ENCODE measurements at places on chromosomes 3 and 15. TPM values are rescaled to one million over a fixed set of nuclear protein-coding genes. Genes with fewer than 3 reads are reported as not detected.

GRCh38 chr3:4351164-4351855 lies 48.1 kb downstream of the SETMAR start:
- no peaks in the 10 kb centered on the region for H3K27me3 ChIP-seq
- no peak overlapping the region for H3K27ac ChIP-seq
- DNase-seq: no peak
- no peaks in the 10 kb centered on the region for H3K36me3 ChIP-seq

GRCh38 chr3:128984596-128984995 lies 9.3 kb downstream of the CFAP92 start:
- no peaks in the 10 kb centered on the region for H3K27me3 ChIP-seq
- no peaks in the 10 kb centered on the region for H3K36me3 ChIP-seq
- H3K4me3 ChIP-seq: no peak overlapping the region
- no peaks in the 10 kb centered on the region for H3K4me1 ChIP-seq

DNA sequence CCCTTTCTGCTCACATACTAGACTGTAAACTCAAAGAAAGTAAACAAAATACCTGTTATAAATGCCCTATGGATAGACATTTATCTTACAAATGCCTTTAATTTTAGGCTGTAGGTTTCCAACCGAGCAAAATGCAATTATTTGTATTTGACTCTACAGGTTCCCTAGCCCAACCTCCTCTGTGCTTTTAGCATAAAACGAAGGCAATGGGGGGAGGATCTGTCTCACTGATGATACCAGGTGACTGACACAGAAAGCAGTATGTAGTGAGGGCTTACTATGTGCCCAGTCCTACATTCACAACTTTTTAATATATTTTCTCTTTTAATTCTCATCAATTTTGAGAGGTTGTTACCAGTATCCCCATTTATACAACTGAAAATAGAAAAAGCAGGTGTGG lies 87.4 kb downstream of the OXNAD1 start:
- no peaks in the 10 kb centered on the region for H3K27me3 ChIP-seq
- no peaks in the 10 kb centered on the region for H3K4me1 ChIP-seq
- H3K36me3 ChIP-seq: no peaks in the 10 kb centered on the region
- DNase-seq: no peak
- no peak overlapping the region for H3K27ac ChIP-seq

DNA sequence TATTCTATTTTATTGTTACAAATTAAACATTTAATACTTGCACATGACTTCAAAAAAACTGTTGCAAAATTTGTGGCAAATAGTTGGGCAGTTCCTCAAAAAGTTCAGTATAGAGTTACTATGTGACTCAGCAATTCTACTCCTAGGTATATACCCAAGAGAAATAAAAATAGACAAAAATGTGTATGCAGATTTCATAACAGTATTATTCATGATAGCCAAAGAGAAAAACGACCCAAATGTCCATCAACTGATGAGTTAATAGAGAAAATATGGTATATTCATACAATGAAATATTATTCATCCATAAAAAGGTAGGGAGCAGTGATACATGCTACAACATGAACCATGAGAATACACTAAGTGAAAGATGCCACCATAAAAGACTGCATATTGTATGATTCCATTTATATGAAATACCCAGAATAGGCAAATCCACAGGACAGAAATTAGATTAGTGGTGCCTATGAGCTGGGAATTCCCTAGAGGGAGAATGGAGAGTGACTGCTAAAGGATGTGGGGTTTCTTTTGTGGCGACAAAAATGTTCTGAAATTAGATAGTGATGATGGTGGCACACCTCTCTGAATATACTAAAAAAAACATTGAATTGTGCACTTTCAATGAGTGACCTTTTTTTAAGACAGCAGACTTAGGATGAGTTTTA lies 31.6 kb upstream of the CLASP2 start:
- H3K27me3 ChIP-seq: no peaks in the 10 kb centered on the region
- DNase-seq: no peak
- H3K4me3 ChIP-seq: no peak overlapping the region

- no peaks in the 10 kb centered on the region for H3K4me1 ChIP-seq
- no peak overlapping the region for H3K4me3 ChIP-seq
- no peak overlapping the region for H3K27ac ChIP-seq
- H3K36me3 ChIP-seq: no peaks in the 10 kb centered on the region
- no peak for DNase-seq
- H3K27me3 ChIP-seq: no peaks in the 10 kb centered on the region
These were observed 75.5 kb downstream of the SPATA16 start for GRCh38 chr3:173065543-173065981.

- H3K4me1 ChIP-seq: peaks cover 11% of the 10 kb centered on the region
- no peak overlapping the region for H3K4me3 ChIP-seq
- no peak overlapping the region for H3K27ac ChIP-seq
- DNase-seq: no peak
These were observed 169.9 kb upstream of the TSC22D2 start for GRCh38 chr3:150238048-150238802.

GRCh38 chr3:60775985-60776384 lies 475.3 kb downstream of the FHIT start:
- DNase-seq: no peak
- no peaks in the 10 kb centered on the region for H3K4me1 ChIP-seq
- no peak overlapping the region for H3K27ac ChIP-seq
- no peaks in the 10 kb centered on the region for H3K36me3 ChIP-seq

- H3K36me3 ChIP-seq: no peaks in the 10 kb centered on the region
- no peak overlapping the region for H3K27ac ChIP-seq
- DNase-seq: no peak
These were observed 28.5 kb downstream of the UBE2E1 start for GRCh38 chr3:23834082-23834870.

DNA sequence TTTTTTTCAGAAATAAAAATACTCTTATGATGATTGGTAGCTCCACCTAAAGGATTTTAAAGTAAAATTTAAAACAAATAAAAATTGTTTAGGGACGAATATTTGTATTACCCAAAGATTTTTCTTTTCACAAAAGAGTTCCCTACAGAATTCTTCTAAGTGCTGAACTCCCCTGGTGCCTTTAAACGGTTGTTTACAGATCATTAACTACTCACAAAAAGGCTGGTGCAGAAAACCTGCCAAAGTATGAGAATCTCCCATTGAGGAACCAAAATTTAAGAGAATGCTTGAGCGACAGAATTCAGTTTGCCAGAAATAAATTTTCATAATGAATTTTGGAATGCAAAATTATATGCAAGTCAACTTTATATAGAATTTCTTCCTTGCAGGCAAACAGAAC lies 497.8 kb upstream of the NR2F2 start:
- H3K36me3 ChIP-seq: no peaks in the 10 kb centered on the region
- no peak for DNase-seq
- H3K4me1 ChIP-seq: no peaks in the 10 kb centered on the region
- H3K27me3 ChIP-seq: no peaks in the 10 kb centered on the region
- H3K4me3 ChIP-seq: no peak overlapping the region
- H3K27ac ChIP-seq: no peak overlapping the region

GRCh38 chr3:135218304-135218703 lies 423.2 kb downstream of the EPHB1 start:
- H3K36me3 ChIP-seq: no peaks in the 10 kb centered on the region
- DNase-seq: no peak
- no peak overlapping the region for H3K4me3 ChIP-seq
- H3K4me1 ChIP-seq: no peaks in the 10 kb centered on the region

DNA sequence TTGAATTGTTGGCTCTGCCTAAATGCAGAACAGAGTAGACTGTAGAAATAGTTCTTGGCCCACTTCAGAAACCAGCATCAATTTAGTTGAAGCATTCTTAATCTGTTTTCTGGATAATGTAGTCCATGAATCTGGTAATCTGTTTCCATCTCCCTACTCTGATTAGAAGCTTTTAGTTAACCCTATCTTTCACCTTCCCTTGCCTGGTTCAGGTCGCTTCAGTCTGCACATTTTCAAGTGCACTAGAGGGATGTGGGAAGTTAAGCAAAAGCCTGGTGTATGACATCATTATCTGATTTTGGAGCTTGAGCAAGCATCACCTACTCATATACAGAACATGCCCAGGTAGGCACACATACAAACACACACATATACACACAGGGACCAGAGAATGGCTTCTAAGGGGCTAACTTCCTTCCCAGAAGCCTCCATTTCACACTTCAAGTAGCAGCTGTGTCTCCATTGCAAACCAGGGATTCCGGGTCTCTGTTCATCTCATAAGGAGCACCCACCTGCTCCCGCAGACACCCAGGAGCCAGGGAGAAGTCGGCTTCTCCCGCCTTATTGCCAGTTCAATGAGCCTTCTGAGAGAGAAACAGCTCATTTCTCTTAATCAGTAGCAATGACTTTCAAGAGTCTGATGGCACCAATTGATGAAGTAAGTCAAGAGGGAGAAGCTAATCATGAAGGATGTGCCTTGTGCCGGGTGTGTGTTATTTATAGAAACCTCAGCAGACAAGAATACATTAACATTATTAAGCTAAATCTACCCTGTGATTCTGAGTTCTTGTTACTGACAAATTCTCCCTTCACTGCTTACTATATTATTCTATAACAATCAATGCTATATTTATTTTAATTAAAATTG lies 347.9 kb upstream of the STAC start:
- H3K4me3 ChIP-seq: no peak overlapping the region
- no peaks in the 10 kb centered on the region for H3K36me3 ChIP-seq
- H3K27me3 ChIP-seq: no peaks in the 10 kb centered on the region
- H3K27ac ChIP-seq: no peak overlapping the region
- H3K4me1 ChIP-seq: no peaks in the 10 kb centered on the region

DNA sequence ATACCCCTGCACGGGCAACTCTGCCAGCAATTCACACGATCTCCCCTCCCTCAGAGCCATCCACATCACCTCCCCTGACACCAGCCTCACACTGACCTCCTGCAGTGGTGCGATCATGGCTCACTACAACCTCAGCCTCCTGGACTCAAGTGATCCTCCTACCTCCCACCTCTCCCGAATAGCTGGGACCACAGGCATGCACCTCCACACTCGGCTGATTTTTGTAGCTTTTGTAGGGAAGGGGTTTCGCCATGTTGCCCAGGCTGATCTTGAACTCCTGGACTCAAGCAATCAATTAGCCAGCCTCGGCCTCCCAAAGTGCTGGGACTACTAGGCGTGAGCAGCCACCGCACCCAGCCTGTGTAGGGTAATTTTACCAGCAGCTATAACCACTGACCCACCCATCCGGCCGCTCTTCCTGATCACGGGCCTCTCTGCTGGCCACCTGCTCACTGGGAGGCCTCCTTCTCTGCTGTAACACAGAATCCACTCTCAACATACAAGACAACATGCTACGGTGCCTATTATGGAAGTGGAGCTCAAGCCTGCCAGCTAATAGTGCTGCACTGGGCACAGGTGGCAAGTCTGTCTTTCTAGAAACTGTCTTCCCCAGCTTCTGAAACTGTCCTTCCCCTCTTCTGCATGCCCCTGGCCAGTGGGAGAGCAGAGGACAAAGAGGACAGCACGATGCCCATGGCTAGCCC lies 4.6 kb downstream of the GP9 start:
- H3K36me3 ChIP-seq: no peaks in the 10 kb centered on the region
- H3K27ac ChIP-seq: no peak overlapping the region
- DNase-seq: no peak
- H3K4me1 ChIP-seq: no peaks in the 10 kb centered on the region
- no peaks in the 10 kb centered on the region for H3K27me3 ChIP-seq

DNA sequence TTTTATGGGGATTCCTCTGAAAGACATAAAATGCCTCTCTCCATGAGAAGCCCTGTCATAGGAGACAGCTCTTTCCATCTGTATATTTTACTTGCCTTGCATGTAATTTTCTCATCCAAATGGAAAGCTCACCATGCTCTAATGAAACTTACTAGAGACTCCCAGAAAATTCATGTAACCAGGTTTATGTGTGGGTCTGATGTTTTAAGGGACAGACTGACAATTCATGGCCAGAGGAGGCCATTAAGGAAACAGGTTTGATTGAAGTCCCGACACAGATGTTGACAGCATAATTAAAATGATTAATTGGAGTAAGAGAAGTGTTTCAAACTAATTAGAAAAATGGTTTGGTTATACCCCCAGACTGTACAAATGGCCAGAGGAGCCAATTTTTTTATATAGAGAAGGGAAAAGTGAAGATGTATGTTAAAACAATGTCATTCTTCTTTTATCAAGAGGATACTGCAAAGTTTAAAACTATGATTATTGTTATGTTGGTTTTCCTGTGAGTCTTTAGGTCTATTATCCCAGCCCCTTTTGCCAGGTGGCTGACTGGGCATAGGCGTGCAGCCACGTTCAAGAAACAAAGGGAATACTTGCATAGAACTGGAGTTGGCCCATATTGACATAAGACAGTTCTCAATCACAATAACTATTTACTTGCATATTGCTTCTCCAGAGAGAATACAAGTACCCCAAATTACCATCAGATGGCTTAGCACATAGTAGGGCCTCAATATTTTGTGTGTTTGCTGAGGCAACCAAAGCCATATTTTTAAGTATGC lies 64.8 kb downstream of the RBMS3 start:
- no peak for DNase-seq
- H3K36me3 ChIP-seq: no peaks in the 10 kb centered on the region
- H3K27me3 ChIP-seq: no peaks in the 10 kb centered on the region
- H3K27ac ChIP-seq: no peak overlapping the region
- H3K4me3 ChIP-seq: no peak overlapping the region

DNA sequence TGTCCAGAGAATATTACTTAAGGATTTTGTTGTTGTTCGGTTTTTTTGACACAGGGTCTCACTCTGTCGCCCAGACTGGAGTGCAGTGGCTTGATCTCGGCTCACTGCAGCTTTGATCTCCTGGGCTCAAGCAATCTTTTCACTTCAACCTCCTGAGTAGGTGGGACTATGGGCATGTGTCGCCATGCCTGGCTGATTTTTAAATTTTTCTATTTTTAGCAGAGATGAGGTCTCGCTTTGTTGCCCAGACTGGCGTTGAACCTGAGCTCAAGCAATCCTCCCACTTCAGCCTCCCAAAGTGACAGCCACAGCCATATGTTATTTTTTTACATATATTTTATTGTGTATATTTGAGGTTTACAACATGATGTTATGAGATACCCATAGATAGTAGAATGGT lies 86.8 kb upstream of the UMPS start:
- no peaks in the 10 kb centered on the region for H3K27me3 ChIP-seq
- no peaks in the 10 kb centered on the region for H3K4me1 ChIP-seq

DNA sequence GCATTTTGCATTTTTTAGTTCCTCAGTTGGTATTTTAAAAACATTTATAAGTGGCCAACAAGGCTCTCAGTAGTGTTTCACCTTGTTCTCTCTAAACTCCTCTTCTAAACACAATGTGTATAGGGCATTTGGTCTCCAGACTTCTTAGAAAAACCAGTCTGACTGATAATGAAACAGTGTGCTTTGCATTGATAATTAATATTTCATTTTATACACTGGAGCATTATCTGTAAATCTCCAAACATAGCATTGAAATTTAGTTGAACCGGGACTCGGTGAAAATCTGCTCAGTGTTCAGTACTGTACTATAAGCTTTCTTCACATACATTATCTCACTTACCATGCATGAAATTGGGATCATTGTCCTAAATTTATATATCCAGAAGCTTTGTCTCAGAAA lies 53.6 kb downstream of the SETD5 start:
- no peak for DNase-seq
- H3K4me3 ChIP-seq: no peak overlapping the region
- H3K27me3 ChIP-seq: no peaks in the 10 kb centered on the region

ZNF860 gene
- total RNA-seq: 0.76 TPM

GUCA1C gene
- 6.2 TPM for total RNA-seq

RAB6B gene
- 7.0 TPM for total RNA-seq

MASP1 gene
- 0.16 TPM for total RNA-seq

NME9 gene
- 0.93 TPM for total RNA-seq

PLIN1 gene
- total RNA-seq: 0.93 TPM

BCL2A1 gene
- total RNA-seq: not detected

TRIM42 gene
- total RNA-seq: not detected

CFAP100 gene
- total RNA-seq: not detected

Data from pancreas (tissue), 10 donors.